ENCODE measurements at places on chromosomes 12 and 14.
A peak's percentile ranks its signal among the peaks of the same experiment; 100 is the strongest.

DNA sequence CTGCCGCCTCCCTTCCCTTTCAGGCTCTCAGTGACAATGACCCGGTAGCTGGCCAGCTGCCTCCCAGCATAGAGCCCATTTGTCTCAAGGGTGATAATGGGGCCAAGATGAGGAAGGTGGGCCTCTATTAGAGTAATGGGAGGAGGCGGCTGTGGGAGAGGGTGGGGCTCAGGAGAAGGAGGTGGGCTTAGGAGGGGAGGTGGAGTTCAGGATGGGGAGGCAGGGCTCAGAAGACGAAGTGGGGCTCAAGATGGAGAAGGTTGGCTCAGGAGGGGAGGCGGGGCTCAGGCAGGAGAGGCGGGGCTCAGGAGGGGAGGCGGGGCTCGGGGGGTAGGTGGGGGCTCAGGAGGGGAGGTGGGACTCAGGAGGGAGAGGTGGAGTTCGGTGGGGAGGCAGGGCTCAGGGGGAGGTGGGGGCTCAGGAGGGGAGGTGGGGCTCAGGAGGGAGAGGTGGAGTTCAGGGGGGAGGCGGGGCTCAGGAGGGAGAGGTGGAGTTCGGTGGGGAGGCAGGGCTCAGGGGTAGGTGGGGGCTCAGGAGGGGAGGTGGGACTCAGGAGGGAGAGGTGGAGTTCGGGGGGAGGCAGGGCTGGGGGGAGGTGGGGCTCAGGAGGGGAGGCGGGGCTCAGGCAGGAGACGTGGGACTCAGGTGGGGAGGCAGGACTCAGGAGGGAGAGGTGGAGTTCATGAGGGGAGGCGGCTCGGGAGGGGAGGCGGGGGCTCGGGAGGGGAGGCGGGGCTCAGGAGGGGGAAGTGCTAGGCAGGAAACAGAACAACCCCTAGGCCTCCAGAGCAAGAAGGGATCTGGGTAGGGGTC, 36.8 kb downstream of the IQSEC3 start:
- DNase-seq = no peak

GRCh38 chr12:66879409-66879808, 200.5 kb upstream of the GRIP1 start:
- DNase-seq = no peak

GRCh38 chr14:67442139-67442906, 30.4 kb upstream of the PLEK2 start:
- DNase-seq = no peak

- DNase-seq = no peak
These were observed 686 bp downstream of the MCRS1 start for GRCh38 chr12:49567302-49567610.

DNA sequence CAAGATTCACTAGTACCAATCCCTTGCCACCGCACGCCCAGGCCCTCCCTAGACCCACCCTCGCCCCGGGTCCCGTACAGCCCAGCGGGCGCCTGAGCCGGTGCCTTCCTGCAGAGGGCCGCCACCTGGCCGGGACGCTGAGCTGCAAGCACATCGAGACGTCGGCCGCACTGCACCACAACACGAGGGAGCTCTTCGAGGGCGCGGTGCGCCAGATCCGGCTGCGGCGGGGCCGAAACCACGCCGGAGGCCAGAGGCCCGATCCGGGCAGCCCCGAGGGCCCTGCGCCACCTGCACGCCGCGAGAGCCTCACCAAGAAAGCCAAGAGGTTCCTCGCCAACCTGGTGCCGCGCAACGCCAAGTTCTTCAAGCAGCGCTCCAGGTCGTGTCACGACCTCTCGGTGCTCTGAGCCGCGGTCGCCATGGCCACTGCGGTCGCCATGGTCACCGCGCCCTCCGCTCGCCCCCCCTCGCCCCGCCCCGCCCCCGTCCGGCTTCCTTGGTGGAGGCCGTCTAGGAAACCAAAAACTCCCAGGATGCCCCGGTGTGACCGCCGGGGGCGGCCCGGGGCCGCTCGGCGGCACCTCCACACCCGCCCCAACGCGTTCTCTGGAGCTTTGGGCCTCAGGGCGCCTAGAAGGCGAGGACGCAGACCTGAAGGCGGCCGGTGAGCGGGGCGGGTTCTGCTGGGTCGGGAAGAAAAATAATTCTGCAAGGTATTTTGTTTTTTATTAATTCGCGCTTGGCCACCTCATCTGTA, 3.7 kb downstream of the REM2 start:
- DNase-seq = no peak

DNA sequence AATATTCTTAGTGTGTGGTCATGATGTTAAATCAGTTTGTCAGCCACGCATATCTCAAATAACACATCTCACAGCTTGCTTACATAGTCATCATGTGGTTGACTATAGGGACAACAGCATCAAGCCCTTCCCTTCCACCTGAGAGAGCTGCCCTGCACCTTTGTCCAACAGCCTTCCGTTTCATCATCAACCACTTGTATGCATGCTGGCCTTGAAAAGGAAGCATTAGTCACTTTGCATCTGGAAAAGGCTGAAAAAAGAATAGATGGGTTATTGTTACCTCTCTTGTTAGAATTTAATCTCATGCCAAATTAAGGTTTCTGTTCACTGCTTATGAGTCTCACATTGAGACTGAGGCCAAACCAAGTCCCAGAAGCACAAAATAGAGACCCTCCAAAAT, 1586.5 kb upstream of the SEL1L start:
- DNase-seq = no peak

DNA sequence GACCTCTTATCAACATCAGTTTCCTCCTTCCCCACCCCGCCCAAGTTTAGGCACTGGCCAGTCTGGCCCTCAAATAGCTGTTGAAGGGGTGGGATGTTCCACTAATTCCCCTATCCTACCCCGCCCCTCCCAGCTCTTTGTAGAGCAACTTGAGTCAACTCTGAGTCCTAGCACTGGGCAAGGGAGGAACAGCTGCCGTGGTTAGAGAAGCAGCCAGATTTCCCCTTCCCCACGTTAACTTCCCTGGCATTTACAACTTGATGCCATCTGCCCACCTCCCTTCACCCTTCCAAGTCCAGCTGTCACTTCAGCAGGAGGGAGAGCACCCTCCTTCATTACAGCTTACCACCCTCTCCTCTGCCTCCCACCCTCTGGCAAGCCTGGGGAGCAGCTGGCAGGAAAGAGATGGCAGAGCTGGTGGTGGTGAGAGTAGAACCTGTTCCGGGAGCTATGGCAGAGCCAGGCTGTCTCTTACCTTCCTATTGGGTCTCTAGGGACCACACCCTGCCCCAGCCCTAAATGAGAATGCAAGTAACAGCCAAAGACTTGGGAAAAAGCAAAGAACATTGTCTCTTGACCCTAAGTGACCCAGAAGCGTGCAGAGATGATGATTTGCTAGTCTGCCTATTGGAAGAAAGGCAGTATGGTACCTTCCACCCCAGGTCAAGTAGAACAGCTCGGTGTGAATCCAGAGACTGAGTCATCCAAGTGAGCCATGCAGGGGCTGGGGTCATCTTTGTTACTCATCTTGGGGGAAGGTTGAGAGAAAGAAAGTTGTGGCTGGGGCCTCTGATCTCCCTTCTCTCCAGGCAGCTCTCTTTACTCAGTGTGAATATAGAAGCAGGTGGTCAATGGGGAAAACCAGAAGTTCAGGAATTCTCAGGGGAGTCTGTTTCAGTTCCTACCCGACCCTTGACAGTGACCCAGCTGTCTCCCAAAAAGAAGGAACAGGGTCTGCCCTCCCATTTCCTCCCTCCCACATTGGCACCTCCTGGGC, 1.5 kb downstream of the BLOC1S1 start:
- no peak for DNase-seq

DNA sequence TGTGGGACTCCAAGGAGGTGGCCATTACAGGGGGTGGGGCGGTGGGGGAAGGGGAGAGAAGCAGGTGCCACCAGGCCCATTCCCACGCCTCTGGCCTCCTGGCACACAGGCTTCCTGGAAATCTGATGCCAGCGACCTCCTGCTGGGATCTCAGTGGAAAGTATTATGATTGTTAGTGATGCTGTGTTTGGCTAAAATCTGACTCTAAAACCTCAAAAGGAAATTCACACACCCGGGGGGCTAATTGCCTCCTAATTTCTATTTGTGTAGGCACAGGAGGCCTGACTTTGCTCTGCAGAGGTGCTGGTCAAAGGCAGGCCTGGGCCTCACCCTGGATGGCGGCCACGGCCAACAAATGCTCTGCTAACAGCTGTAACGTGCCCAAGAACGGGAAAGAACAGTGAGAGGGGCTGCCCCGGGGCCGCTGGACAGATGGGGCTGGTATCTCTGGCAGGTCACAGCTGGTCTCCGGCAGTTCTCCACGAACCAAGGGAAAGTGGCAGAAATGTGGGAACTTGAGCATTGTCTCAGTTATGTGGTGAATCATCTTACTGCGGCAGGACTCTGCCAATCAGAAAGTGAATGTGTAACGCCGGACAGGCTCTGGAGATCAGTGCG, 14.3 kb downstream of the FAM181A start:
- DNase-seq = peak; percentile 34

GRCh38 chr12:65100140-65100539, 21.0 kb downstream of the WIF1 start:
- no peak for DNase-seq

- DNase-seq = no peak
These were observed 3.3 kb upstream of the PAPLN start for GRCh38 chr14:73234029-73234428.

- DNase-seq = no peak
These were observed 481 bp downstream of the REC8 start for GRCh38 chr14:24172261-24172860.

- DNase-seq = no peak
These were observed 45.8 kb downstream of the CCER1 start for GRCh38 chr12:90909069-90909770.

DNA sequence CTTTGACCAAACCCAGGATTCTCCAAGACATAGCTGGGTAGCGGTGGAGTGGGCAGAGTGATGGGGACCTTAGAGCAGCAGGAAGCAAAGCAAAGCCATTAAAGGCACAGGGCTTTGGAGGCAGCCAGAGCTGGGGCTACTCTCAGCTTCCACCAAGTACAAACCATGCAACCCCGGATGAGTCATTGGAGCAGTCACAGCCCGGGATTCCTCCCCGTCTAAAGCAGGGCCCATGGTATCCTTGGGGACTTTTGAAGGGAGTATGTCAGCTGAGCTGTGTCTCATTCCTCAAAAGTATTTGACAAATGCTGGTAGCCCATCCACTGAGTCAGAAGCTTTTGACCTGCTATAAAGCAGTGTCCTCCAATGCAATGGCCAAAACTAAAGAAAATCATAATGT, 9.7 kb upstream of the IFI27 start:
- DNase-seq = peak; percentile 79

DNA sequence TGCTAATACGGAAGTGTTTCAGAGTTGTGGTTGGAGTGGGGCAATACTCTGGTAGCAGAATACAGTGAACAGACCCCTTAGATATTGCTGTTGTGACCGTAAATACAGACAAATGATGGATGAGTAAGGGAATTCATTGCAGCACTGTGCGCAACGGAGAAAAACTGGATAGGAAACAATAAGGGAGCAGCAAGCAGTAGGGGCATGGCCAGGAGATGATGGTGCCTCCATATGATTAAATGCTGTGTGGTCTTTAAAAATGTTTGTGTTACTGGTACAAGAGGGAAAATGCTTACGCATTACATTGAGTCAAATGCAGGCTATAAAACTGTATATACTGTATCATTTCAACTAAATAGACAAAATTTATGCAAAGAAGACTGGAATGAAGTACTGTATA, 61.6 kb downstream of the EML1 start:
- DNase-seq = no peak

GRCh38 chr12:132886529-132887477, 602 bp downstream of the CHFR start:
- DNase-seq = no peak

GRCh38 chr12:91056488-91056887, 1.3 kb downstream of the KERA start:
- no peak for DNase-seq

DNA sequence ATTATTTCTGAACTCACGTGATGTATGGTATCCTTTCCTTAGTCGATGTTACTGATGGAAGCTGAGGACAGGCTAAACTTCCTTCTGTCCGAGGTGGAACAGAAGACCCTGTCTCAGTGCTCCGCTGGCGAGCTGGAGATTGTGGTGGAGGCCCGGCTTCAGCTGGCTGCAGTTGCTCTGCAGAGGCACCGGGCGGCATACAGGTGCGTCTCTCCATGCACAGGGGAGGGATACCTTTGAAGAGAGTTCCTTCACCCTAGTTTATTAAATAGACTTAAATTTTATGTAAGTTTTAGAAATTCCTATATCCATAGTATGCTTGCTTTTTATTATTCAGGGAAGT, 186.7 kb upstream of the NEDD1 start:
- no peak for DNase-seq

- no peak for DNase-seq
These were observed 5.4 kb upstream of the IRF2BPL start for GRCh38 chr14:77033622-77034589.
